ENCODE measurements at places on chromosomes 2 and 18.

- no peak for DNase-seq
These were observed 9.5 kb downstream of the ARL4C start for GRCh38 chr2:234487356-234487755.

DNA sequence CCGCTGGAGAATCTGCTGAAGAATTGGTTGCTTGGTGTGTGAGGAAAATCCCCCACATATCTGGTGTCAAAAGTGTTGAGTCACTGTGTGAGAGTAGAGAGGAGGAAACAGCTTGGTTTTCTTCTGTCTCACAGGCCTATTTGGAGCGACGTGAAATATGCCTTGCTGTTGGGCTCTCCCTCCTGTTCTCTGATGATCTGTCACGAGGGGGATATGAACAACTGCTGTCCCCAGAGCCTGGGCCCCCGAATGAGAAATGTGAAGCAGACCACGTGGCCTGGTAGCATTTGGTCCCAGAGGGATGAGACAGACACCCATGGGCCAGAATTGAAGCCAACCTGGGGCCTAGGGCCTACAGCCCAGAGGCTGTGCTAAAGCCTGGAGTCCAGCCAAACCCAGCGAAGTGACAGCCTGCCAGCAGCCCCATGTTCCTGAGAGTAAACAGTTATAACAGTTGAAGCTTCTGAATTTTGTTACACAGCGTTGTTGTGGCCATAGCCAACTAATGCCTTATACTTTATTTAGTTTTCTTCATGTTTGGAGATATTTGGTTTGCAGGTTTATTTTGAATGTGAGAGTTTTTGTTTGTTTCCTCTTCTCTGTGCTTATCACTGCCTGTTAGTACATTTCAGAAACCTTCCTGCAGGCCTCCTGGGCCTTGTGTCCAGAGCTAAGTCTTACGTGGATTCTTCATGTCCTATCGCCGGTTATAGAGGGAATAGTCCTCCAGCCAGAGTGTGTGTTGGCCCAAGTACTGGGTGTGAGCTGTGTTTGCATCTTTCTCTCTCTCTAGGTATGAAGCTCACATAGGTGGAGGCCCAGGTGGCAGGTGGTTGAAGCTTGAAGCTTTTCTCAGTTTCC is 18.7 kb upstream of the COLEC12 start:
- DNase-seq = no peak

DNA sequence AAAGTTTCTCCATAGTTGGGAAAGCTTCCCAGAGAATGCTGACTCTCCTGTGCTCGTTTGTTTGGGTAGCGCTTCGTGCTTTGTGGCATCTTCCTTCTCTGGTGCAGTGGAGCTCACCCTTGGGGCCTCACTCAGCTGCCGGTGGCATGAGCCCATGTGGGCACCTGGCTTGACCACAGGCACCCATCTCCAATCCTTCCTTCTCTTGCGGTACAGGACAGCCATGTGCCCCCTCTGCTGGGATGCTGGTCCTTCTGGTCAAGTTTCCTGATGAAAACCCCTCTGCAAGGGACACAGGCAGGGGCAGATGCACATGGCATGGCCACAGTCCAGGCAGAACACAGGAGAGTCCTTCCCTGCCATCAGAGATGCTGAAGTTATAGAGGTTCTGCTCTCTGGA is 555.9 kb upstream of the HS6ST1 start:
- DNase-seq = no peak

DNA sequence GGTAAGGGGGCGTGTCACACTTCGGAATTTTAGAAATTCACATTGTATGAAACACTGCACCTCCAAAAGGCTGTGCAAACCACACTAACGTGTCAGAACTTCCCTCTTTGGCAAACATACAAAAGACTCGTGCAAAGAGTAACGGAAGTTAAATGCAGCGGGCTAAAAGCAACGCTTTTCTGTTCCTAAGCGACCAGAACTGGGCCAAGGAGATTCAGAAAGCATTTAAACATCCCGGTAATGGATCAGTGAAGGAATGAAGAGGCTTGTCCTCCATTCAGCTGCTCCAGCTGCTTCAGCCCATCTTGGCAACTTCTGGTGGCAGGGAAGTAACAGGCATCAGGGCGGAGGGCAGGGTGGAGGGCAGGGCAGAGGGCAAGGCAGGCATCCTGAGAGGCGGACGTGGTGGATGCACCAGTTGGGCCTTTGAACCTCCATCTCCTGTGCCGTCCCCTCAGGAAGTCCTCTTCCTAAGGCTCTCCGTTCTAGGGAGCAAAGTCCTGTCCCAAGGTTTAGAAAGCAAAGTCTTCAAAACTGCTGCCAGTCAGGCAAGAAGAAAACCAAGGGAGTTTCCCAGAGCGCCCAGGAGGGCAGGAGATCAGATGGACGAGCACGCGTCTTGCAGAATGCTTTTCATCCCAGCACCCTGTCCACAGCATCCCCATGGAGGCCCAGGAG is 230.7 kb downstream of the ZNF516 start:
- DNase-seq = no peak

All from NCI-H2081 (cell line).